ENCODE measurements at places on chromosomes 3 and 15.
A peak's percentile ranks its signal among the peaks of the same experiment; 100 is the strongest.

- no peak for DNase-seq
Observed at GRCh38 chr3:42007785-42008184, 45.9 kb upstream of the ULK4 start.

- no peak for DNase-seq
Observed at GRCh38 chr3:177459401-177459800, 262.1 kb upstream of the TBL1XR1 start.

- DNase-seq, result no peak
Observed at GRCh38 chr15:41462084-41462795, 31.4 kb upstream of the ITPKA start.

DNA sequence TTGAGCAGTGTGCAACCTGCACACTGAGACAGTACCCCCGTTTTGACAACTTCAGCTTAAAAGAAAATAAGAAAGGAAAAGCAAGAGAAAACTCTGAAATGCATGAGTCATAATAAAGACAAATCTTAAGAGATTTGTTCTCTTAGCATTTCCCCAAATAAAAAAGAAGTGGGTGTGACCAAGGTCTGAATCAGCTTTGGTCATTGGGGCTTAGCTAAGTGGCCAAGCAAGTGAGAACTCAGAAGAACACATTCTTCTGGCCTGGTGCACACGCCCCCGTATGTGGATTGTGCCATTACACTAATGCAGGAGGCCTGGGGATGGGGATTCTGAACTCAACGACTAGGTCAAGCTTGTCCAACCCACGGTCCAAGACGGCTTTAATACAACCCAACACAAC, 56.9 kb upstream of the PDZRN3 start:
- no peak for DNase-seq

DNA sequence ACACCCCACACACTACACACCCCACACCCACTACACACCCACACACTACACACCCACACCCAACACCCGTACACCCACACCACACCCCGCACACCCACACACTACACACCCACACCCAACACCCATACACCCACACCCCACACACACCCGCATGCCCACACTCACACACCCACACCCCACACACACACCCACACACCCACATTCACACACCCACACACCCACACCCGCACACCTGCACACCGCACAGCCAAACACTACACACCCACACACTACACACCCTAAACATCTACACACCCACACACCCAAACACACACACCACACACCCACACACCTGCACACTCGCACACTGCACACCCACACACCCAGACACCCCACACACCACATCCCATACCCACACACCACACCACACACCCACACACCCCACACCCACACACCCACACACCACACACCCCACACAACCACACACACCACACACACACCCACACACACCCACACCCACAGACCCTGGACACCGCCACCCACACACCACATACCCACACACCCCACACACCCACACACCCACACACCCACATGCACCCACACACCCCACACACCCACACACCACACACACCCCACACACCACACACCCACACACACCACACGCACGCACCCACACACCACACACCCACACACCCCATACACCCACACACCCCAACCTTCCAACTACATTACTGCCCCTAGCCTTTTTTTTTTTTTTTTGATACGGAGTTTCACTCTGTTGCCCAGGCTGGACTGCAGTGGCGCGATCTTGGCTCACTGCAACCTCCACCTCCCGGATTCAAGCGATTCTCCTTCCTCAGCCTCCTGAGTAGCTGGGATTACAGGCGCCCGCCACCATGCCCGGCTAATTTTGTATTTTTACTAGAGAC, 16.9 kb downstream of the CEP19 start:
- no peak for DNase-seq

DNA sequence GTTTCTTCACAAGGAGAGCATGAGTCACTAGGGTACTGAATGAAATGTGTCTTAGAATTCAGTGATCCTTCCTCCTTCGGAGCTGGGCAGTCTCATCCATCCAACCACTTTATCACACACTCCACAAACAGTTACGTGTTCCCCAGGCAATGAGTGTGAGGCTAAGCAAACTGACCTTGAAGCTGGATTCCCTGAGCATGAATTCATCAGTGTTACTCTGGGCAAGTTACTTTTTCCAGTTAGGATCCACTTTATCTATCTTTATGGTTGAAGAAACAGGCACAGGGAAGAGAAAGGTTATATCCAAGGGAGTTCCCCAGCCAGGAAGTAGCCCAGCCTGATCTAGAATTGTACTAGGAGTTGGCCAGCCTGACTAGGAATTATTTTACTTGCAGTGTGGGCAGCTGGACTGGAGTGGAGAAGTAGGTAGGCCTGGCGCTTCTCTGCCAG, 17.1 kb upstream of the GCNT3 start:
- DNase-seq, result no peak

- no peak for DNase-seq
Observed at GRCh38 chr3:86890741-86891396, 100.1 kb downstream of the VGLL3 start.

DNA sequence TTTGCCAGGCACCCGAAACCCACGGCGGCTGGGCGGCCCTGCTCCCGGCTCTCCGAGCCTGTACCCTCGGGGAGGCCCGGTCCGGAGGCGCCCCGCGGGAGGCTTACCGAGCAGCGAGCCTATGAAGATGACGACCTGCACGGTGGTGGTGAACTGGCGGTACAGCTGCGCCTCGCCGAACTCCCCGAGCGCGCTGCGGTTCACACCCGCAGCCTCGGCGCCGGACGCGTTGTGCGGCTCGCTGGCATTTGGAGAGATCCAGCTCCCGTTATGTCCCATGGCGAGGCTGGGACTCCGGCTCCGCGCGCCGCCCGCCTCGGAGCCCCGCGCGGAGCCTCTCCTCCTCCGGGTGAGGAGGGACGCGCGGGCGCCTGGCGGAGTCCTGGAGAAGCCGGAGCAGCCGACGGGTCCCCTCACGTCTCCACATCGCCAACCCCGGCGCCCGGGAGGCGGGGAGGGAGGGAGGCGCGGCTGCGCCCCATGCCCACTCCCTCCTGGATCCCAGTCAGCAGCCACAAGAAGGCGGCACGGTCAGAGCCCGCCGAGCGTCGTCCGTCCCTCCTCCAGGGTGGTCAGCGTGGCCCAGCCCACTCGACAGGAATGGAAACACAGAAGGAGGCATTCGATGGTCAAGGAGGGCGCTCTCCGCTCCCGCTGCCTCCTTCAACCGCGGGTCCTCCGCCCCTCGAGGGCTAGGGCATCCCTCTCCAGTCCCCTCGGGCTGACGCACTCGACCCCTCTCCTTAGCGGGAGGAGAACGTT, at the start of gene GPR176:
Gene GPR176 (minus strand): TSS at position 519 of the 762 bp plus-strand sequence. CDS start 240 bp downstream, at position 279.
- DNase-seq, result peak; percentile 38

Data from HuH-7.5 (cell line).